ENCODE measurements at places on chromosomes 1 and 21.

DNA sequence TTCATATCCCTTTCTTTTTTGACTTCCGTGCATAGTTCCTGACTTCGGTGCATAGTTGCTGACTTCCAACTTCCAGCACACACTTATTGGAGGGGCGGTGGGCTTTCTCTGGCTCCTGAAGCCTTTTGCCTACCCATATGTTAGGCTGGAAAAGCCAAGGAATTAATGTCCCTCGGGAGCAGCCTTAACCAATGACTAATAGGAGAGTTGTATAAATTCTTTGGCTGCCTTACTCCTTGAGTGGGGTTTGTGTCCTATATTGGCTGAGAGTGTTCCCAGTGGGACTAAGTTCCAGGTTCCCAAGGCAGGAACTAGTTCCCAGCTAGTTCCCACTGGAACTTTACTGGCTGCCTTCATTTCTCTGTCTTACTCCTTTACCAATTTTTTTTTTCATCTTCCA is 105.7 kb downstream of the ZNF326 start:
- no peak for DNase-seq

DNA sequence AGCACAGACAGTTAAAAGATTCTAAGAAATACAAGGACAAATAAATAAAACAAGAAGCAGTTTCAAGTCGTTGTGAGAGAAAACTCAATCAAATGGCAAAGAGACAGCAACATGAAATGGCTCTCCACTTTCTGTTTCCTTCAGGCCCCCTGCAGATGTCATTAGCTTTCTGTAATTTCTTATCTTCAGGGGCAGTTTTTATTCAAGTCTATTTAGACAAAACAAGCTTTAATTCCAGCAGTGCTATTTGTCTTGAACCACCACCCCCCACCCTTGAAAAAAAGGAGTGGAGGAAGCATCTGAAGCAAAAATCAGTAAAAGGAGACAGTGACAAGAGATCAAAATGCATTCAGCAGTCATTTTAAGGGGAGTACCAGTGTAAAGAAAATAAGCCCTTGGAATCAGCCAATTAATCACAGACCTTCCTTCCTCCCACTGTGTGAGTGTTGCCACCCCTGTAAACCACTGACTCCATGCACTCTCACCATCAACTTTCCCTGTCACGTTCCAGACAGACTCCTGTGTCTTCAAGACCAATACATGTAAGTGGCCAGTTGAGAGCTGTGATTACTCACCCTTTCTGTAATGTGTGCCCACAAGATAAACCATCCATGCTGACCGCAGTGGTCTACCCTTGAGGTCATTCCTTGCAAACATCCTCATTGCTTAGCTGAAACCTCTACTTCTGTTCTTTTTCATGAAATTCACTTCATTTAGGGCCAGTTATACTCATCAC is 136.1 kb upstream of the HOOK1 start:
- peak; percentile 97 for DNase-seq

DNA sequence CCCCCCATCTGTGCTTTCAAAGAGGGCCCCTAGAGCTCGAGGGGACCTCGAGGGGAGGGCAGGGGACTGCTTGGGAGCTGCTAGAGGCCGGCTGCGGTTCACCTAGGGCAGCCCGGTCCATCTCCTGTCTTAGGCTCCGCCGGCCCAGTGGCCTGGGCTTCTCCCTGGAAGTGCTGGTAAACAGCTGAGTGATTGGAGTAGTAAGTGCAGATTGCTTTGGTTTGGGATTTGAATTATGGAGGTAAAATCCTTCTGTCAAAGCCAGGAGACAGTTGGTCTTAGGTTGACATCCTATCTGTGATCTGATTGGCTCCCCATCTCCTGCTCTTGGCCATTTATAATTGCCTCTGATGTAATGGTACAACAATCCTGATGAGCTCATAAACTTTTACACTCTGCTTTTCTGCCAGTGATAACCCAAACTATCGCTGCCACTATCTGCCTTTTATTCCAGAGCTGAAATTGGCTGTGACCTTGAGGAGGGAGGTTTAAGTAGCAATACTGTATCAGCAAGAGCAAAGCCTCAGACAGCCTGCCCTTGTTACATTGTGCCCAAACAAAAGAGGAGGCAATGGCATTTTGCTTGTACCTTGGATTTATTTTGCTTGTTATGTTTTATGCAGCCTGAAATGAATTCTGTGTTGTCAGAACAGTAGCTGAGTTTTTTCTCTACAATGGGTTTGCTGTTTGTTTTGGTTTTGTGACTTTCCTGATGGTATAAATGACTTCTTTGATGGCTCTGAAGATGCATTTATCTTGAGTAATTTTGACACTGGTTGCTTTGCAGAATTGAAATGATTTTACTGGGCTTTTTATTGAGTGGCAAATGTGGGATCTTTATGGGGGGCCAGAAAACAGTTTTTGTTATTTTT is 2.4 kb downstream of the ARID1A start:
- DNase-seq = peak; percentile 91

DNA sequence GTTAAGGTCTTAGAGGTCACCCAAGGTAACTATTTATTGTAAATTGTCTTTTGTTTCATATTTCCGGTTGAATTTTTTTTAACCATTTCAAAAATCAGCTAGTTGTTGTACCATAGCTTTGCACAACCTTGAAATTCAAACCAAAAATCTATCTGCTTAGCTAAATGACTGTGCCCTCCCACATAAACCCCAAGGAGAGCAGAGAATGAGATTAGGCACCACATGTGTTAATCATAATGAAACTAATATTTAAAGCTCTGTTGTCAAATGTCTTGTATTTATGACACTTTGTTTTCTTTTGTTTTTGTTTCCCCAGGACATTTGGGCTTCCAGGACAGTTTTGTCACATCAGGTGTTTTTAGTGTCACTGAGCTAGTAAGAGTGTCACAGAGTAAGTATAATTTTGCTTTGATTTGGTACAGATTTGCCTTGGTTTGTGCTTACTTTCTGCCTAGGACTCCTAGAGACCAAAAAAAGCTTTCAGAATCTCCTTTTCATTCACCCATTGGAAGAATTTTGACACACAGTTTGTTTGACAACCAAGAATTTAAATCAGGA is 249.9 kb downstream of the NFIA start:
- DNase-seq = no peak

- DNase-seq = no peak
These were observed 47.1 kb downstream of the EXTL2 start for GRCh38 chr1:100847361-100848082.

GRCh38 chr1:17773591-17774326 is 18.6 kb downstream of the ACTL8 start:
- no peak for DNase-seq

GRCh38 chr21:35088319-35088771 is 39.2 kb upstream of the RUNX1 start:
- DNase-seq = no peak

GRCh38 chr1:53687901-53688300 is 51.1 kb downstream of the GLIS1 start:
- no peak for DNase-seq

- no peak for DNase-seq
These were observed 12.7 kb upstream of the FOXE3 start for GRCh38 chr1:47403321-47403910.

GRCh38 chr1:70202173-70202758 is 3.1 kb downstream of the LRRC40 start:
- no peak for DNase-seq

GRCh38 chr1:20233394-20233793 is 47.1 kb upstream of the PLA2G2C start:
- no peak for DNase-seq

DNA sequence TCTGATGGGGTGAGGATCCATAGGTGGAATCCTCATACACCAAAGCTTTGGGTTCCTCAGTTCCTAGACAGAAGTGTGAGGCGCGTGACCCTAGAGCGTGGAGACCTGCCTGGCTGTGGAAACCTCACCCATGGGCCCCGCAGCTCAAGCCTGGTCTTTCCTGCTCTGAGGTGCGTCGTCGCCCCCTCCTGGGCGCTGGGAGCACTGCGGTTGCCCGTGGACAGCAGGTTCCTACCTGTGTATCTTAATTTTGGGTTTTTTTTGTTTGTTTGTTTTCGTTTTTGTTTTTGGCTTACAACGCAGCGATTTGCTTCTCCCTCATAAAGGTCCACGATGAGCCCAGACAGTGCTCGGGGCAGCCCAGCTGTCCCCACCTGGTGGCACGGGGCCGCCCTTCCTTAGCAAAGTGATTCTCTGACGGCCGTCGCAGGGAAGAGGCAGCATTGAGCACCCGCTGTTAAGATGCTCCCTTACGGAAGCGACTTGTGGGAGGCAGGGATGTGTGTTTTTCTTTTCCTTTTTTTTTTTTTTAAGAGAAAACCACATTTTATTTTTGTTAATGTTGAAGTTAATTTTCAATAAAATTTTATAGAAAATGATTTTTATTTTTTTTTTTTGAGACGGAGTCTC is 36.5 kb upstream of the TRAPPC10 start:
- DNase-seq = no peak
